ENCODE measurements at places on chromosomes 6 and 20.

- DNase-seq, result no peak
Observed at GRCh38 chr6:3337521-3338350, 79.0 kb downstream of the PSMG4 start.

DNA sequence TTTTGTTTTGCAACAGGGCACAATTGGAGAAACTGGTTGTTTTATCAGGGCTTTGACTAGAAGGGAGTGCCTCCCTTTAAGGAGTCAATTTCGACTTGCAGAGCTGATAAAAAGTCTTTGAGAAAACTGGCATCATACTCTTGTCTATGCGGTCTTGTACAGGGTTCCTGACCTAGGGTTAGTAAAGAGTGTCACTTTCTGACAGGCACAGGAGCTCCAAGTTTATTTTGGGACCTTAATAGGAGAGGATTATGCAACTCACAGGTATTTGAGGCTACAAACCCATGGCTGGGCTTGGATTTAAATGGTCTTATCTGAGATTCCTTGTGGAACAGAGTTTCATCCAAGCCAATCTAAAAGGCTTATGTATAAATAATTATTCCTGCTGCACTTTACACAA lies 365.4 kb downstream of the HTR1B start:
- DNase-seq, result no peak

DNA sequence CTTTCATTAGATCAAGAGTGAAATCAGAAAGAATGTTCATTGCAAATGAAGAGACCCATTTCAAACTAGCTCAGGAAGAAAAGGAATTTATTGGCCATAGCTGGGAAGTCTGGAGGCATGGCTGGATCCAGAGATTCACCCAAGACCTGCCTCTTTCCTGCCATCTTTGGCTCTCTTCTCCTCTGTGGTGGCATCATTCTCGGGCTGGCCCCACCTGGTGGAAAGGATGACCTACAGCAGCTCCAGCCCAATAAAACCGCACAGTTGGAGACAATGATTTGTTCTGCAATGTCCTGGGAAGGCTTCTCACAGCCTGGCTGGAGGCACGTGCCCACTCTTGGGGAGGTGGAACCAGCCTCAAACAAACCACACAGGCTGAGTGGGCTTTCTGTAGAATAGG lies 18.1 kb upstream of the FERMT1 start:
- DNase-seq, result no peak

GRCh38 chr20:21046413-21047070 lies 59.6 kb downstream of the LINC00237 start:
- no peak for DNase-seq

DNA sequence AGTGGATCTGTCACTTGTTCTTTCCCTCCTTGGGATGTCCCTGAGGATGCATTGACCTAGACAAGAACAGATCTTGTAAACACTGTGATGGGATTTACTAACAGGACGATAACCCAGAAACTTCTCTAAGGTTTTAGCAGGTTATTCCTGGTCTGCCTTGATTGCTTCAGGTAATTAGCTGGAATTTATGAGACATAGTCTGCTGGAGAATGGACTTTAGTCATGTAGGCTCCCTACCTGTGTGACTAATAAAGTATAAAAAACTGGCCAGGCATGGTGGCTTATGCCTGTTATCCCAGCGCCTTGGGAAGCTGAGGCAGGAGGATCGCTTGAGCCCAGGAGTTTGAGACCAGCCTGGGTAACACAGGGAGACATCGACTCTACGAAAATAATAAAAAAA lies 96.1 kb downstream of the PAK5 start:
- no peak for DNase-seq

GRCh38 chr6:90434094-90434493 lies 137.5 kb upstream of the BACH2 start:
- DNase-seq, result no peak

- no peak for DNase-seq
Observed at GRCh38 chr20:63394069-63394919, 33.1 kb upstream of the CHRNA4 start.

GRCh38 chr6:107102414-107102805 lies 12.9 kb downstream of the BEND3 start:
- DNase-seq, result no peak

DNA sequence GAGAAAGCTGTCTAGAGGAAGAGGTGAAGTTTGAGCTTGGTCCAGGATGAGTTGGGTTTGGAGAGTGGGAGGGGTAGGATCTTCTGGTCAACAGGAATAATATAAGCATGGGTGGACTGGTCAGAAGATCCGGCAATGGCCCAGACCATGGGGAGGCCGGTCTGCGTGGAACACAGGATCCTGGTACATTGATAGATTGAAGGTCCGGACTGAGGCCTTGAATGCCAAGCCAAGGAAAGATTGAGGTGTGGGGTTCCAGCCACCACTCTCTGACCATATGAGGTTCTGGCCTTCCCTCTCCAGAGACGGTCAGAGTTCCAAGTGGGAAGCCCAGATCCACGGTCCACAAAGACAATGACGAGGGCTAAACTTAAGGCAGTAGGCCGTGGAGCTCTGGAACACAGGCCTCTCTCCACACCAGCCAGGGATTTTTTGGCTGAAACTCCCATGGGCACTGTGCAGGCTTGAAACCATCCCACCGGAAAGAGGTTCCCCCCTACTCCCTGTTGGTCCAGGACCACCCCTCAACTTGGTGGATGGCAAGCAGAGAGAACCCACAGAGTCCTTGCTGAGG lies 3.2 kb downstream of the MDFI start:
- no peak for DNase-seq

DNA sequence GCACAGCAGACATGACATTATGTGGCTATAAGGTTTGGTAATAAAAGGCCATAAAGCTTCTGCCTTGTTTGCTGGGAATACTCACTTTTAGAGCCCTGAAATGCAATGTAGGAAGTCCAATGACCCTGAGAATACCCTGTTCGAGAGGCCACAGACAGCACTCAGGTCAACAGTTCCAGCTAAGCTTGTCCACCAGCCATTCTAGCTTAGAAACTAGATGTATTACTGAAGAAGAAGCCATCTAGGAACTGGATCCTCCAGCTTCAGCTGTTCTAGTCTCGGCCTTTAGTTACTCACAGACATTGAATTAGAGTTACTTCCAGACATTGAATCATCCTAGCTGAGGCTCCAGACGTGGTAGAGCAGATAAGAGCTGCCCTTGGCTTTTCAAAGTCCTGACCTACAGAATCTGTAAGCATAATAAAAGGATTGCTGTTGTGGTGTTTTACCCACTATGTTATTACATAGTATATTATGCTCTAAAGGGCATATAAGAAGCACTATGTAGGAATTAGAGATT lies 84.9 kb downstream of the MMS22L start:
- DNase-seq, result no peak

- no peak for DNase-seq
Observed at GRCh38 chr6:9208966-9209365, 773.6 kb upstream of the SLC35B3 start.

DNA sequence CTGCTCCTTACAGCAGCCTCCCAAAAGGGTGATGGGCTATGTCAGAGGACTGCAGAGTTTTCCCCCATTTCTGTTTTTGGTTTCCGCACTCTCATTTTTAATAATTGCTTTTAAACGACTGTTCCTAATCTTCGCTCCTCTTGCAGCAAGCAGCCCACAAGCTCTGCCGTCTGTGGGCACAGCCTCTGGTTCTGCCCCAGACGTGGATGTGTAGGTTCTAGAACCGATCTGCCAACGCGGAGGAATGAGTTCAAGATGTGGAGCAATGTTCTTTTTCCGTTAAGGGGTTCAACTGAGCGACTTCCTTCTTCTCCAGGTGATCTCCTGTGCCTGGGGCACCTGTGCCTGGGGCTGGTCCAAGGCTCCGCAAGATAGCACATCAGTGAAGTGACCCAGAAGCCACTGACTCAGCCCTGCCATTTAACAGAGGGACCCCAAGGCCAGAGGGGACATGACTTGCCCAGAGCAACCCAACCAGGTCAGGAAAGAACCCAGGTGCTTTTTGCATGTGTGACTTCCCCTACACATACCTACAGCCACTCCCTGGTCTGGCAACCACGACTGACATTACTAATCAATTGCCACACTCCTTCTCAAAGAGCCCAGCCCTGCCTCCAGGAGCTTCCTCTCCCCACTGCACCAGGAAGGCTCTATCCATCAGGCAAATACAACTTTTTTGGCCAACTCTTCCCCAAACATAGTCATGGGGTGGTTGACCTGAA lies 22.7 kb downstream of the PMEPA1 start:
- no peak for DNase-seq
